Stimulated activated CD4-positive, alpha-beta T cell treated with anti-CD3 and anti-CD28 coated beads, Interleukin-15, amount 100 ng/mL, for 24 hours (primary cell): ENCODE measurements at places on chromosomes 6 and 20.

GRCh38 chr6:109093732-109094415 lies 772 bp downstream of the SESN1 start:
- no peak for DNase-seq

DNA sequence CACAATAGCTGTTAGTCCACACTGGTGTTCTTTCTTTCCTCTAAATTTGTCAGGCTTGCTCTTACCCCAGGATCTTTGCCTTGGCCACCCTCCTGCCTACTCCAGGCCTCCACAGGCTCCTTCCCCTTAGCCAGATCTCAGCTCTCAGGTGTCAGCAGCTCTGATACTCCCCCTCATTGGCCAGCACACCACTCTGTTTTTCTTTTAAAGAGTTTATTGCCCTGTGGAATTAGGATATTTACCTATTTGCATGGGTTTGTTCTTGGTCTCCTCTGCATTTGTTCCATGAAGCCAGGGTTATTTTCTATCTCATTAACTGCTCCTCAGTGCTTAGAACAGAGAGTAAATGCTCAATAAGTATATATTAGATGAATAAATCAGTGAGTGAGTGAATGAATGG lies 36.8 kb downstream of the GCNT2 start:
- no peak for DNase-seq

DNA sequence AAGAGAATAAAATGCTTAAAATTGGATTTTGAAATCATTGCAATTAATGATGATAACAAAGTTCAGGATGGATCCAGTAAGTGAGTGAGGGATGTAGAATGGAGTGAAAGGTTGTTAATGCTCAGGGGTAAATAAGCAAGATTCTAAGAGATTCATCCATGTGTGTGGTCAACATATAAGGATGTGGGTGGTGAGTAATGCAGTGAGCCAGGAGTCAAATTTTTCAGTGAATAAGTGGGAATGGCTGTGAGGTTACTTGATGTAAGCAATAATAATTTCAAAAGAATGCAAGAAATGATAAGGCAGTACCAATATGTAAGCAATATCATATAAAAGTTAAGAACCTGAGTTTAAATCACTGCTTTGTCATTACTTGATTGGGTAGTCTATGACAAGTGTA lies 207.5 kb upstream of the ADGRB3 start:
- DNase-seq, result no peak

- no peak for DNase-seq
Measured at GRCh38 chr6:113558966-113559365, 298.2 kb upstream of the MARCKS start.

GRCh38 chr20:24953621-24954133 lies 4.6 kb downstream of the CST7 start:
- DNase-seq, result no peak

DNA sequence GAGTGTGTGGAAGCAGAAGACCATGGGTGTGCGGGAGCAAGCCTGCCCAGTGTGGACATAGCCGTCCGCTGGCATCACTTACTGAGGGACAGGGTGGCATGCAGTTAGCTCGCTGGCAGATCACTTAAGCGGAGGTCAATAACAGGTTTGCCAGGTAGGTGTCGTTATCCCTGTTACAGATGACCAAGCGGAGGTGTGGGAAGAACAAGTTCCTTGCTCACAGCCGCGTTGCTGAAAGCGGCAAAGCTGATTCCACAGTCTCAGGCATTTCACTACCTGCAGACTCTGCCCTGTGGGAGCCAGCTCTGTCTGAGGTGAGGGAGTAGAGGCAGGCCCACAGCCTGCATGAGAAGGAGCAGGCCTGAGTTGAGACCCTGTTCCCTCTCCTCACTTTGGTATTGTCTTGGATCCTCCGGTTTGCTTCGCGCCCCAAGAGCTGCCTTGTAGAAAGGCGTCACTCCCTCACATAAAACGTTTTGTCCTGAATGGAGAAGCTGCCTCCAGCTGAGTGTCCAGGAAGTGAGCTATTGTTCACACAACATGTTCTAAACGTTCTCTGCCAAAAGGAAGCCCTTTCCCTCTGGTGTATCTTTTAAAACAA lies 96.9 kb downstream of the TCP11 start:
- no peak for DNase-seq

- no peak for DNase-seq
Measured at GRCh38 chr6:48111143-48111506, at the start of gene PTCHD4. Gene PTCHD4, minus strand, starts transcription at chr6:48111197. Its CDS starts 42,240 bp downstream, at chr6:48068957.

- no peak for DNase-seq
Measured at GRCh38 chr6:85237478-85237877, 212.4 kb upstream of the NT5E start.

GRCh38 chr6:35508027-35508426 lies 4.7 kb downstream of the TULP1 start:
- no peak for DNase-seq

- DNase-seq, result no peak
Measured at GRCh38 chr6:89237158-89237557, 20.0 kb upstream of the GABRR1 start.

DNA sequence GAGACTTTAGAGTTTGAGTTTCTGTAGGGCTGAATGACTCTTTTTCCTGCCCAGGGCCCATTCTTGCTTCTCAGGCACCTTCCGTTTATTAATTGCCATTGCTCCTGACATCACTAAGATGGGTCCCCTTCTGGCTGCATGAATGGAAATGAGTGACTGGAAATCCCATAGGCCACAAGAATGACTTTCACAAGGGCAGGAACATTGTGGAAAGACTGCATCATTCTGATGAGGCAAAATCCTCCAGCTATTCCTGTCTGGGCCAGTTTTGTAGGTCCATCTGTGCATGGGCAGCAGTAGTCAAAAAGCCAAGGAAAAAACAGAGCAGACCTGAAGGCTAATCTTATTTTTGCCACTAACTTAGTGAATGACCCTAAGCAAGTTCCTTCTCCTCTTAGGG lies 19.3 kb downstream of the TMEM74B start:
- no peak for DNase-seq

DNA sequence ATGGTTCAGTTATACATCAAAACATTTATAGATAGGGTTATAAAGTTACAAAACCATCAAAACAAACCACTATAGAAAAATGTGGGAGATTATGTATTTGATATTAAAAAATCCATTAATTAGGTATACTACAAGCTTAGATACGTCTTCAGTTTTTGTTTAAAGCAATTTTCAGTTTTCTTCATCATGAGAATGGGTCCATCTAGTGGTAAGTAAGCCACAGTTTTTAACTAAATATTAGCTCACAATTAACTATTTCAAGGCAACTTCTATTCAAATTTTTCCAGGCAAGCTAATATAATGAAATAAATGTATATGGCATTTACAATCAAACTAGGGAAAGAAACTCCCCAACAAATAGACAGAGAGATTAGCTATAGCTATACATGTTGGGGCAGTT lies 44.4 kb downstream of the RNGTT start:
- DNase-seq, result no peak

DNA sequence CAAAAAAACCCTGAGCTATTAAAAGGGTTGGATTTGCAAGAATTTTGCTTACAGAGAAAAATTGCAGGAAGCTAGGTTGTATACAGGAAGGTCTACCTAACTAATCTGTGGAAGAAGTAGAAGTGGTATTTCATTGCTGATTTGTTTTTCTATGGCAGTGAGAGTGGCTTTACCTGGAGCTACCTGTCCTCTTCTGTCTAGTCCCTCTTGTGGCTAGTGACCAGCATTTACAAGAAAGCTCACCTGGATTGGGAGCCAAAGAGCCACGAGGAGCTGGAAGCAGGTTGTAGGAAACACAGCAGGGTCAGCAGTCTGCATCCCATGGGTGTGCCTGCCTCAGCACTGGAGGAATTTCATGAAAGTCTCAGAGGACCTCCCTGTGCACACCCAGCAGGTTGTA lies 120.3 kb upstream of the RALGAPA2 start:
- no peak for DNase-seq

DNA sequence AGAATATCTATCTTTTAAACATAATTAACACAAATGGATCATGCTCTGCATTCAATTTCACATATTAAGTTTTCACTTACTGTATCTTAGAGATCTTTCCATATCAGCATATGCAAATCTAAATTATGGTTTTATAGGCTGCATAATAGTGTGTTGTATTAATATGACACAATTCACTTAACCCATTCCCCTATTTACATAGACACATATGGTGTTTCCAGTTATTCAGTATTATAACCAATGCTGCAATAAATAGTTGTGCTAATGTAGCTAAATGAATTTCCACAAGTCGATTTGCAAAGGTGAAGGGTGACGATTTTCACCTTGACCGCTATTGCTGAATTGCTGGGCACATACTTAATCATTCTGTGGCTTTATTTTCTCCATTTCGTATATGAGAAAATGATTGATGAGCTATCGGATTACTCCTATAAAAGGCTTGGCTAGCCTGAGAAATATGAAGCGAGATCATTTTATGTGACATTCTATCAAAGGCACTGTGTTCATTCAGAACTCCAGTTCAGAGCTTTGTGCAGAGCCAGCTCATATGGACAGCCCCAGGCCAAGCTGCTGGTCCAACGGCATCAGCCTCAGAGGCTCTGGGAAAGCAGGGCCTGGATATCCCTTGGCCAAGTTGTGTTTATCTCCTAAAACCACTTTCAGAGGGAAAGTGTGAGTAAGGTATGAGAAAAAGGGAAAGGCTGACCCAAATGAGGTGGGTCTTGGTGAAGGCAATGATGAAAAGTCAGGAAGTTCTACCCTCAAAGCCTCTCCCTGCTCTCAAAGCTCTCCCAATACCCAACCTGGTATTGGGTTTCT lies 50.8 kb downstream of the GFOD1 start:
- no peak for DNase-seq

GRCh38 chr6:45590696-45591184 lies 213.0 kb upstream of the SUPT3H start:
- DNase-seq, result no peak

DNA sequence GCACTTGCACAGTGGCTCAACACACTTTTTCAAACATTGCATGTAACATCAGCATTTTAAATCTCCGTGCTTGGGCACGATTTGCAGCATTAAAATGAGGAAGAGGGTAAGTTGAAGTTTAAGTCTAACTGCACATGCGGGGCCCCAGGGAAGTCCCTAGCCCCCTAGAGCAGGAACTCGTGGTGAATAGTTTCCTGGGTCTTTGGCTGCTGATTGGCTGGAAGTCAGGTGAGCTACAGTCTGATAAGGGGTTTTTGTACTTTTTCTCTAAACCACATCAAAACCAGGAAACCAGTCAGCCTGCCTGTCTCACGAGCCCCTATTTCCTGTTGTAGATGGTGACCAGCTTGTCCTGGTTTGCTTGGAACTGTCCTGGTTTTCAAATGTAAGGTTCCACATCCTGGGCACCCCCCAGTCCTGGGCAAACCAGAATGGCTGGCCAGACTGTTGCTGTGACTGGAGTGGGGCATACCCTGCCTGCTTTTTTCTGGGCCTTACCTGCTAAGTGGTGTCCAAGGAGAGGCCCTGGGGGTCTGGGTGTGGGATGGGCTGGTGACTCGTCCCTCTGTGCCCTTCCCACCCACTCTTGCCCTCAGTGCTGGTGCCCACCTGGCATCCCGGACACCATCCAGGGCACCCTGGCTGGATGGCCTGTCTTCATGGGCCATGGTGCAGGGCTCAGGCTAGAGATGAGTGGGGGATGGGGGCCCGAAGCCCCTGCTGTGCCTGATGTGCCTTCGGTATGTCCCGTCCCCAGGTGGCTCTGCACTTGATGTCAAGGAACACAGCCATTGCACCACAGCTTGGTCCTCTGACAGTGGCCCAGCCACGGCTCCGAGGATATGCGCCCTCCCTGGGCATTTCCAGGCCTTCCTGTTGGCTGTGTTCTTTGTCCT lies 31.8 kb downstream of the SUN5 start:
- peak; percentile 85 for DNase-seq

- DNase-seq, result no peak
Measured at GRCh38 chr6:21478883-21479539, 114.5 kb upstream of the SOX4 start.

GRCh38 chr6:136524936-136525413 lies 25.2 kb downstream of the MAP7 start:
- no peak for DNase-seq

DNA sequence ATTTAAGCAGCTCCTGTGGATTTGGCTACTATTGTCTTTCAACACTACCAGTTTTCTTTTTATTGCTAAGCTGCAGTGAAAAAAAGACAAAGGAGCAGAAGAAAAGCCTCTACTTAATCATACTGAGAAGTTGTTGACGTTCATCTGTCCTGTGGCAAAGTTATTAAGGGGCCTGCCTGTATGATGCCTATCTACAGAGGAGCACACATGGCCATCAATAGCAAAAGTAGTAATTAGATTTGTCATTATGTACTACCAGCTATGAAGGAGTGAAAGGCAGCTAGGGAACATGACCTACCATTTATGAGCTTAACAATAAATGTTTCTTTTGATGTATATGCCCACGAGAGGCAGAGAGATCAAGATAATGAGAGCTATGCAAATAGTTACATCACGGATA lies 620.9 kb downstream of the PHF3 start:
- DNase-seq, result no peak

- peak; percentile 58 for DNase-seq
Measured at GRCh38 chr6:45677381-45678284, 299.9 kb upstream of the SUPT3H start.

- DNase-seq, result no peak
Measured at GRCh38 chr6:161631676-161632194, 357.9 kb upstream of the AGPAT4 start.

GRCh38 chr6:54291146-54291545 lies 17.1 kb upstream of the TINAG start:
- peak; percentile 2 for DNase-seq
